Astrocyte of the cerebellum (primary cell): ENCODE measurements at places on chromosomes 6 and 20.

GRCh38 chr6:30720738-30721197 lies 616 bp downstream of the TUBB start:
- no peak for DNase-seq

DNA sequence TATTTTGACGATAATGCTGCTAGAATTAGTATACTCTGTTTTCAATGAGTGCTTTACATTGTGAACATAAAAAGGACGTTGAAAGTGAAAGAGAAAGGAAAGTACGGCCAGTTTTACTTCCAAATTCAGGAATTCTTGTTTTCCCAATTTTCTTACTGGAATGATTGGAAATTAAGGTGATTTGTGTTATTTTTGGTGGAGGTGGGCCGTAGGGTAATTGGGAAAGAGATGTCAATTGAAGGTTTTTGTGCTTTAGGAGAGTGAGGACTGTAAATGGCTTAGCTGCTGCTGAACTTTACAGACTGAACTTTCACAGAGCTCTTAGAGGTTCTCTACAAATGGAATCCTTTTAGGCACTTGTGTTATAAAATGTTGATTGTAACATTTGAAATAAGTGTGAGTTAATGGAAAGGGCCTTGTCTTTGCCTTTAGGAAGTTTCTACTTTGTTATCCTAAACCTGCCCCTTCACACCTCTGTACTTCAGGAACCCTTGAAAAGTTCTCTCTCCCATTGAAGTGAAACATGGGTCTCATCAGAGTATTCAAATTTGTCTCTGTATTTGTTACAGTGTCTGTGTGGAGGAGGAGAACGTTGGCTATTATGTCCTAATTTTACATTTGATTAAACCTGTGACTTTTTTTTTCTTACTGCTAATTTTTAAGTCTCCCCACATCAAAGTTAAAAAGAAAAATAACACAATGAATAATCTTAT lies 256.4 kb downstream of the ARID1B start:
- DNase-seq, result no peak

GRCh38 chr6:104686550-104687175 lies 173.1 kb downstream of the HACE1 start:
- no peak for DNase-seq

GRCh38 chr6:100453701-100454521 lies 10.8 kb downstream of the SIM1 start:
- no peak for DNase-seq

DNA sequence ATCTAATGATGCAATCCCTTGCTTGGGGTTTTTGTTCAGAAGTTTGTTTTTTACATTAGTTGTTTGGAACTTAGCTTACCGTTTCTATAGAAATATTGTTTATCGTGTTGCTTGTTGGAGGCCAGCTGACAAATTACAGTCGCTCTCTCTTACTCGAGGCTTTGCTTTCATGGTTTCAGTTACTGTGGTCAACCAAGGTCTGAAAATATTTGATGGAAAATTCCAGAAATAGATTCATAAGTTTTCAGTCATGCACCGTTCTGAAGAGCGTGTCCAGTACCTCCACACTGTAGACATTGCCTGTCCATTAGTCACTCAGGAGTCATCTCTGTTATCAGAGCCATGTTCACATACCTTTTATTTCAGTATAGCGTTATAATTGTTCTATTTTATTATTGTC lies 47.9 kb downstream of the DEK start:
- peak; percentile 74 for DNase-seq

GRCh38 chr20:117518-117917 lies 24.9 kb upstream of the DEFB126 start:
- no peak for DNase-seq

- DNase-seq, result no peak
These were observed 179.9 kb upstream of the TAB2 start for GRCh38 chr6:149137594-149137993.

DNA sequence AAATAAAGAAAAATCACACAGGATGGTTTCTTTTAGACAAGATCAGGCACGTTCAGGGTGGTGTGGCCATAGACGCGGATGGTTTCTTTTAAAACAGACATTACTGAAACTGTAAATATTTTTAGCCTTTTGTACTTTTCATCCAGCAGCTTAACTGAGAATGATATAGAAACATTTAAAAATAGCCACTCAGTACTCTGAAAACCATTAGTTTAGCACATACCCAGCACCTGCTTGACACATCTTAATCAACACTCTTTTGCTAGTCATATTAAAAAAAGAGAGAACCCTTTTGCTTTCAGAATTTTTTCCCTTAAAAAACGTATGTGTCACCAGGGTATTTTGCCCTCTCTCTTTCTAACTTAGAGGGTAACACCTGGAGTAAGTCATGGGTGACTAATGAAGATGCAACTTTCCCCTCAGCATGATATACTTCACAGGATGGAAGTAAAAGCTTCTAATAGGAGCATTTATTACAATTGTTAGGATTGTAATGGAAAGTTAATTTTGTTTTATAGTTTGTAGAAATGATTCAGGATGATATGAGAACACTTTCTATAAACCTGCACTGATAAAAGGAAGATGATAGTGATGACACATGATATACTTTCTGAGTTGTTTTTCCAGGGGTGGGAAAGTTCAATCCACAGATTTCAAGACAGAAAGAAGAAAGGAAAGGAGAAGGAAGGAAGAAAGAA lies 45.2 kb downstream of the BACH2 start:
- DNase-seq, result no peak

DNA sequence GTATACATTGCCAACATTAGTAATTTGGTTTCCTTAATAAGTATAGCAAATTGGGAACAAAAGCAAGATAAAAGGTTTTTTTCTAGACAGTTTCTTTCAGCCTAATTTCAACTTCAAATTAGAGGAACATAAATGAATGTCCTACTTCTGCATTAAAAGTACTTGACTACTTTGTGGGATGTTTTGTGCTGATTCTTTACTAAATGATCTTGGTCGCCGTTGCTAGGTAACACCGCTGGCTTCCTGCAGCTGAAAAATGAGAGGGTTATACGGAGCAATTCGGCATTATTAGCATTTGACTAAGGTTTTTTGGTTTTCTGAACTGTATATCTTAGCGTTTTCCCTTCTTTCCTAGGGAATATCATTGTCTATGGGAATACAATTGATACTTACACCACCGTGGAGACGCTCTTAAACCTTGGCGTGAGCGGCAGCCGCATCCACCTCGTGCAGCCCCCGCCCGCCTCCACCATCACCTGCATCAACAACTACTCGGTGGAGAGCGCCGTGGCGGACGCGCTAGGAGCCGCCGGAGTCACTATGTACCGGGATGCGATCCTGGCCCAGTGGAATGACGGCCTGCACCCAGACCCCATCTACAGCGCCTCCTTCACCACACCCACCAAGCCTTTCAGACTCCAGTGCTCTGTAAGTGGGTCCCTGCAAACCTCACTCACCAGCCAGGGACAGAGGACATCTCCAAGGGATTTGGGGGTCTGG lies 90.9 kb upstream of the INSM1 start:
- DNase-seq, result no peak
